ENCODE measurements at places on chromosomes 16 and 17.
A peak's percentile ranks its signal among the peaks of the same experiment; 100 is the strongest.

GRCh38 chr17:64264891-64265290 lies 1.8 kb upstream of the TEX2 start:
- DNase-seq, result no peak

DNA sequence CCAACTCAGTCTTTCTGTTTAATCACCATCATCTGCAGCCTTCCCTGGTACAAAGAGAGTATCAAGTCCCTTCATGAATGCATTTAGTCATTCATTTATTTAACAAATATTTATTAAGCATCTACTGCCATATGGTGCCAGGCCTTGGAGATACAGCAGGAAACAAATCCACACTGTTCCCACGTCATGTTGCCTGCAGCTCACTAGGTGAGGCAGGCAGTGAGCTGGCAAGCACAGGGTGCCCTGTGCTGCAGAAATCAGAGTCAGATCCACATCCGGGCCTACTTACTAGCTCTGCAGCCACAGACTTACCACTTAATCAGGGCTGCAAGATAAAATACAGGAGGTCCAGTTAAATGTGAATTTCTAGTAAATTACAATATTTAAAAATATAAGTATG lies 38.5 kb upstream of the CES5A start:
- DNase-seq, result no peak

- no peak for DNase-seq
Measured at GRCh38 chr17:19453296-19453695, 42.3 kb downstream of the RNF112 start.

DNA sequence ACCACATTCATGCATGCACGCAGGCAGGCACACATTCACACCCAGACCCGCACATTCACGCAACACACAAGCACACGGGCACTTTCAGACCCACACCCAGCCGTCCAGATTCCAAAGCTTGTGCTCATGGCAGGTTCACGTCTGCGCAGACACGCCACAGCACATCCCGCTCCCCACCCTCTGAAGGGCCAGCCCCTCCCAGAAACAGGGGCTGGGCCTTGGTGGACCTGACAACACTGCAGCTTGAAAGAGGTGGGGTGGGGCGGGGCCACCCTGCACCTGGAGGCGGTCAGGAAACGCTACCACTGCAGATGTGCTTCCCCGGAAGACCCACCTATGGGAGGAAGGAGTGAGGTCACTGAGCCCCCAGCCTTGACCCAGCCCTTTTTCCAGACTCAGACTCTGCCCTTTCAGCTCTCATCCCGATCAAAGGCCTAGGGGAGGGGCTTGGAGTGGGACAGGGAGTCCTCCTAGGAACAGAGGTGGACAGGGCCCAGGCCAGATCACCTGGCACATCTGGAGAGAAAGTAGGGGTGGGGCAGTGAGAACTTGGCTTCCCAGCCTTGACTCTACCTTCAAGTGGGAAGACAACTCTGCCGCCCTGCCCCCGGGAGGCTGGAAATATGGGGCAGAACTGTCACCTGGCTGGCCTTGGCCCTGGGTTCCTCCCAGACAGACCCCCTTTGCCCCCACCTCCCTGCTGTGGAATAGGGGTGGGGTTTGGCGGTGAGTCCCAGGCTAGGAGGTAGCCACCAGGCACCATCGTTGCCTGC lies 11.0 kb downstream of the P3H4 start:
- DNase-seq, result no peak

- DNase-seq, result no peak
Measured at GRCh38 chr16:28289048-28289447, 3.3 kb upstream of the SBK1 start.

DNA sequence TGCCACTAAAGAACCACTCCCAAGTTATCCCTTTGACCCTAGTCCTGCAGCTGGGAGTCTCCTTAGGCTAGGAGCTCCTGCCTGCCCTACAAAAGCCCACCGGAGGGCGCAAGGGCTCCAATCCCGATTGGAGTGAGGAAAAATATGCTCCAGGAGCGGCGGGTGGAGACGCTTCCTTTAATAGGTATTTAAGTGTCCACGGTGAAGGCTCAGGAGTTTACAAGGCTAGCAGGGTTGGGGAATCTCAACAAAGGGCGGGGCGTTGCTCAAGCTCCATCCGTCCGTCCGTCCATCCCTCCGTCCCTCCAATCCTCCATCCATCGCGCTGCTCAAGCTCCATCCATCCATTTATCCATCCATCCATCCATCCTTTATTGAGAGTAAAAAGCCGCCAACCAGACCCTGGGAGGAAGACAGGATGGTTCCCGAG lies 556 bp upstream of the SPNS1 start:
- DNase-seq, result peak; percentile 46

GRCh38 chr16:6888531-6888930 lies 444.1 kb upstream of the RBFOX1 start:
- DNase-seq, result no peak

- DNase-seq, result no peak
Measured at GRCh38 chr16:81697616-81698309, 81.3 kb upstream of the PLCG2 start.

- peak; percentile 43 for DNase-seq
Measured at GRCh38 chr17:75776386-75777295, 8.0 kb upstream of the UNK start.

DNA sequence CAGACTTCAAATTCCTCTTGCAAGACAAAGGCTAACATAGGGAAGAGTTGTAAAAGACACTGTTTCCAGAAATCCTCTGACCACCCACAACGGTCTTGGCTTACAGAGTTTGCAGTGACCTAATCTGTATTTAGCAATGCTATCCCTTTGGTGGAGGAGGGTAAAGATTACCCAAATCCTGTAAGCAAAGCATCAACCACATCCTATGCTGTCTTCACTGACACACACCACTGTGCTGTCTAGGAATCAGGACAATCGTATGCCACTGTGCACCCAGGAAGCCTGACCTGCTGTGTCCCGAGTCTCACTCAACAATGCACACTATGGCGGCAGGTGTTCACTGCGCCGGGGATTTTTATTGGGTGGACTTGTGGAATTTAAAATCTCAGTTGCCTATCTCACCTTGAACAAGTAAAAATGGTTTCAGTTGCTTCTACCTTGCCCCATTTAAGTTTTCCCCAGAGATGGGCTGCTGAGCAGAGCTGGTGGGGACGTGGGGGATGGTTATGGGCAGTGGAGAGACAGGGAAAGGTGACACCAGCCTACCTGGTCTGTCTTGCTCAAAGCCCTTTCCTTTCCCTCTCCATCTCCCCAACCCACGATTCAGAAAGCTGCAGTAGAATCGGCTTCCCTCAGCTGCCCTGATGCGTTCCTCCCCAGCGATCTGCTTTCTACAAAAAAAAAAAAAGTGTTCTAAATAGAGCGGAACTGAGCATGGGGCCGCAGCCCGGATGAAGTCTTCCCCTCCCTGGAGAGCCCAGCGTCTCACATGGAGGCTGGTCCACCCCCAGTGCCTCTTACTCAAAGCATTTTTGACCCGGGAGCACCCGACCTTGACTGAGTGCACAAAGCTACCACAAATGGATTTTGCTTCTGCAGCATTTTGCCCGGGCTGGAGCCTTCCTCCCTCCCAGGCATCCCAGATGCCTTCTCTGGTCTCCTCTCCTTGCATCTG lies 271.5 kb downstream of the SOX9 start:
- DNase-seq, result no peak

DNA sequence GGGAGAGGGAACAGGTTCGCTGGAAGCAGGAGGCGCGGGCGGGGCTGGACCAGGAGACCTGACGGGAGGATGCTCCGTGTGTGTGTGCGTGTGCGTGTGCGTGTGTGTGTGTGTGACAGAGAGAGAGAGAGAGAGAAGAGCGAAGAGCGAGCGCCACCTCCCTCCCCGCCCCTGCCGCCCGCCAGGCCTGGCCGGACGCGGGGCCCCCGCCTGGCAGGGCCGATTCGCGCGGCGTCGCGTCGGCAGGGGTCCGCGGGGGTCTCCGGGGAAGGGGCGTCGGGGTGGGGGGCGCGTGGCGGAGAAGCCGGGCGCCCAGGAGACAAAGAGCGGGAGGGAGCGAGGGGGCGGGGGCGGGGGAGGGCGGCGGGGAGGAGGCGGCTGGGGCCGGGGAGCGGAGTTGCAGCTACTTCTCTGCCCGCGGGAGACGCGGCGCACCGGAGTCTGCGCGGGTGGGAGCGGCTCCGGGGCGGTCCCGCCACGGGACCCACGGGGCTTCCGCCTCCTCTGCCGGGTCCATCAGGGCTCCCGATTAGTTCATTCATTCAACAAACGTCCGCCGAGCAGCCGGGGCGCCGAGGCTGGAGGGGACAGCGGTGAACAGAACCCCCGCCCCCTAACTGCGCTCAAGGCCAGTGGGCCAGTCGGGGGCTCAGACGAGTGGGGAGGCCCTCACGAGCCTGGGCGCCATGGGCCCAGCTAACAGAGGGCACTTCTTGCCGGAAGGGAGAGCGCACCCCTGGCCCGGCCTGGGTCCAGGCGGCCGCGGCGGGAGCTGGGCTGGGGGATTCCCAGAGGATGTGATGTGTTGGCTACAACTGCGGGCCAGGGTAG lies at the start of gene SAMD14:
Gene SAMD14 (minus strand): TSS at position 433 of the 831 bp plus-strand sequence. CDS start 5,201 bp downstream, outside the sequence.
- DNase-seq, result peak; percentile 30

GRCh38 chr17:40095944-40096791 lies 4.2 kb downstream of the NR1D1 start:
- DNase-seq, result peak; percentile 99

DNA sequence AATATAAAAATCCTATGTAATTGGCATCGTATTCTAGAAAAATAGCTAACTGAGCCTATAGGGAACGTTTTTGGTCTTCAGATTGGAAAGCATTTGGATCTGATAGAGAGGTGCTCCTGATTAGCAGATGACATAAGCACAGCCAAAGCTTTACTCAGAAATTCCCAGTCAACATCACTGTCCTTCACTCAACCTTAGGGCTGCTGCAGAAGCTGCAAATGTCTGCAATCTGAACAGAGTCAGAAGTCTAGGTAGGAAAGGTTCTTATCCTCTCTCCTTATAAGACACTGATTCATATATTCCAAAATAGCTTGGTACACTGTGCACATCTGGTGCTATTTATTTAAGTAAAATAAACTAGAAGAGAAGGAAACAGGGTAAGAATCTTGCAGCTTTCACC lies 19.2 kb downstream of the STRADA start:
- no peak for DNase-seq

- no peak for DNase-seq
Measured at GRCh38 chr17:35294756-35295155, 51.9 kb downstream of the SLFN5 start.

GRCh38 chr17:83010206-83011200 lies 68.9 kb upstream of the METRNL start:
- no peak for DNase-seq

GRCh38 chr17:38324141-38324697 lies 19.5 kb downstream of the GPR179 start:
- no peak for DNase-seq
